Effector memory CD8-positive, alpha-beta T cell (primary cell): ENCODE measurements at places on chromosomes 1 and 21.

DNA sequence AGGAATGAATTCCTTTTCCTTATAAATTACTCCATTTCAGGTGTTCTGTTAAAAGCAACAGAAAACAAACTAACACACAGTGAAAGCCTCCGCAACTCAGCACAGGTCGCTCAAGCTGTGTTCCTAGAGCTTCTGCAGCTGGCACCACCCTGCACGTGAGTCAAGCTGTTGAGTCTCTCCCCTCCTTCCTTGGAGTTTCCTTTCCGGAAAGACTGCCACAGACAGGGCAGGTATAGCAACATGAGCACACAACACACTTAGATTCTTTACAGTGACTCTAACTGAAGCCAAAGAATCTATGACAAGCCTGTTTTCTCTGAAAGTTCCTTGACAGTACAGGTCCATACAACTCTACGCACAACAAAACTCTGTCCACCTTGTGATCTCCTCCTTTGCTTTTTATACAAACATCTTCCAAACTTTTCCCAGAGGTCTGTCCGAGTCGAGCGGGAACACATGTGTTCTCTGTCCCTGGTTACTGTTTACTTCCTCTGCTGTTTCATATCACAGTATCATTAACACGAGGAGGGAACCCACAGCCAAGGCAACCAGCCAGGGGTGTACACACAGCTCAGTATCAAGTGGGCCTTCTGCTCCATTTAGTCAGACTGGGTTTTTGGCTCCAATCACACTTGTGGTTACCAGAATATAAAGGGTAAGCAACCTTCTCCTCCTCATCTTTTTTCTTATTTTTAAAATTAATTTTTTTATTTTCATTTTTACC, 38.7 kb upstream of the DESI2 start:
- DNase-seq, result no peak

DNA sequence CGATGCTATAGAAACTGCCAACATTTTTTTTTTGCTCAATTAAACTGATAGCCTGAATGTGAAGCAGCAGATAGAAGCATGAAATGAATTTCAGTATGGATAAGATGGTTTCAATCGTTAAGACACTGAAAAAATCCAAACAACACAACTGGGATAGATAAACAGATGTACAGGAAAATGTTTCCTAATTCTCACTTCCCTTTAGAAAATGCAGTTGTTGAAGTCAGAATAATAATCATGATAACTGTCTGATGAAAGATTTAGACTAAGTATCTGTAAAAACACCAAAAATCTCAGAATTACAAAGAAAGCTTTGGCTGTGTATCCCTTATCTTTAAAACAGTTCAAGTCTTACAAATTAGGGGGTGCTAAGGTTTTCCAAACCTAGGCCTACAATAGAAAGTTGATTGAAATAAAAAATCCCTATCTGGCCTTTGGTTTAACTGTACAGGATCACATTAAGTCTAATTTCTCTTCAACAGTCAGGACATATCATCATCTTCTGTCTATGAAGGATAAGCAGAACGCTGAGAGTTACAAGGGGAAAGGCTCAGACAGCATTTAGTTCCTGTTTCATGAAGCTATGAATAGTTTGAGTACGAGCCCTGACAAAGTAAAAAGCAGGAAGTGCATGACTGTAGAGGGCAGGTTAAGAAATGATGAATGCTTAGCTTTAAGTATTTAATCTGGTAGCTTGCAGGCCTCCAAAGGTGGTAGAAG, 203.2 kb downstream of the APP start:
- DNase-seq, result no peak

- no peak for DNase-seq
These were observed 123.7 kb upstream of the EDN2 start for GRCh38 chr1:41608211-41608610.

DNA sequence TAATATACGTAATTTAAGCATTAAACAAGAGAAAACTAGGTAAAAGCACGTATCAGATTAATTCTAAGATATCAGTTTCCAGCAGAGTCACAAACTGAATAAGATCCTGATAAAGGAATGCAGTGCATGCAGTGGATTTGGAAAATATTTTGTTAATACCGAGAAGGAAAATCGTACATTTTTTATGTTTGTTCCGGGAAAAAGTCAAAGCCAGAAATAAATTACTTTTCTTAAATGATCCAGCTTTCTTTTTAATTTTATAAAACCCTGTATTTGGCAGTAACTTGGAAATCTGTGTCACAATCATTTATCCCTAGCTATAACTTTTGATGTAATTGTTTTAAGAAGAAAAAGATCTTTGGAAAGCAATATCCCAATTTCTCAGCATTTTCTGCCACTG, 955 bp downstream of the PALMD start:
- no peak for DNase-seq

DNA sequence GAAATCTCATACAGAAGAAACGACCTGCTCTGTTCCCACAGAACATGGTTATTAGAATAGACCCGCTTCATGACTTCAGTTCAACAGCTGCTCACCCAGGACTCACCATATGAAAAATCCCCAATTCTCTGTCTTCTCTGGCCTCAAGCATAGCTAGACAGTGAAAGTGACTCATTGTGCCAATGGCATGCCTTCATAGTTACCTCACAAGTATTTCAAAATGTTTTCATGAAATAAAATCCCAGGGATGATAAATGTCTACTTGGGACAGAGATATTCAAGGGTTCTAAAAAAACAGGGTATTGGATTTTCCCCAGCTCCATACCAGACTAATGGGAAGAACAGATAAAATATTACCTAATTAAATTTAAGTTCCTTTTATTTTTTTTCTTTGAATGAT, 82.3 kb downstream of the NOTCH2 start:
- no peak for DNase-seq

DNA sequence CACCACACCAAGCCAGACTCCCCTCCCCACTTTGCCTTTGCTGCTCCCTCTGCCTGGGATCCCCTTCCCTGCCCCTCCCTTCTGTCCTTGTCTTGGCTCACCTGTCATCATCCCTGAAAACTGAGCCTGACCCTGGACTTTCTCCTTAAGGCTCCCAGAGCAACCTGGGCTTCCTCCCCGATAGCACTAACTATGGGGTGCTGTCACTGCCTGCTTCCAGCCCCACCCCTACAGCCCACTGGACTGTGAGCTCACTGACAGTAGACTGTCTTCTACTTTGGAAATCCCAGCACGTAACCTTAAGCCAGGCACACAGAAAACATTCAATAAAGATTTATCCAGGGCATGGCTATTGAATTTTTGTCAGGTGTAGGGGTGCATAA, 9.5 kb upstream of the CSF1 start:
- DNase-seq, result no peak

- DNase-seq, result no peak
These were observed 166.1 kb upstream of the RGS18 start for GRCh38 chr1:191992118-191992517.

- no peak for DNase-seq
These were observed 339.9 kb downstream of the NTNG1 start for GRCh38 chr1:107480548-107481415.

- no peak for DNase-seq
These were observed 41.6 kb downstream of the LAMC2 start for GRCh38 chr1:183227422-183228346.

DNA sequence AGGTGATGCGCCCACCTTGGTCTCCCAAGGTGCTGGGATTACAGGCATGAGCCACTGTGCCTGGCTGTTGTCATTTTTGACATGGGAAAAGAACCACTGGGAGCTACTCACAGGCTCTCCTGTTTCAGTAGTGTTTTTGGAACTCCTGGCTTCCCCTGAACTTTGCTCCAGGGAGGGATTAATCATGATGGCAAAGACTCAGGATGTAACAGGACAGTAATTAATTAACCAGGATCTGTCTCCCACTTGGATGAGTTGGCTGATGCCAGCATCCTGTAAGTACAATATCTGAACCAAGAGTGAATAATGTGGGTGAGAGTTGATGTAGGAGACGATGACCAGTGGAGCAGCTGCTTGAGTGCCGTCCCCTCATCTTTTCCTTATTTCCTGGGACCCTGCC, 4.9 kb downstream of the SFT2D2 start:
- no peak for DNase-seq

- DNase-seq, result no peak
These were observed 23.6 kb upstream of the KIRREL1 start for GRCh38 chr1:157969697-157970485.

- no peak for DNase-seq
These were observed 218.0 kb upstream of the FGGY start for GRCh38 chr1:59078866-59079265.

- no peak for DNase-seq
These were observed 1.8 kb upstream of the LEPR start for GRCh38 chr1:65418522-65419185.

GRCh38 chr1:94327001-94327690, 89.8 kb upstream of the ARHGAP29 start:
- no peak for DNase-seq

DNA sequence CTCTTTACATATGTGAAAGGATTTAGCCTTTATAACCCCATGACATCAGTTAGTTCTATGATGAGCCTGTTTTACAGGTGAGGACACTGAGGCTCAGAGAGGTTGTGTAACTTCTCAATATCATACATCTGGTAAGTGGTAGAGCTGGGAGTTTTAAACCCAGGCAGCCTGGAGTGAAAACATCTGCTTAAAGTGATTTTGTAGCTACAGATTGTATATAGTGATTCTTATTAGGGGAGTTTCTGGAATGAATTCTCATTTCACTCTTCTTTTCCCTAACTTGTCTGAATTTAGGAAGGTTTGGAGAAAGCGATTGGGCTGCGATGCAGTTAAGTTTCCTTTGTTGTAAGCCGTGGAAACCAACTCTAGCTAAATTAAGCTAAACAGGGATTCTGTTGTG, 175.6 kb downstream of the CAMTA1 start:
- no peak for DNase-seq

GRCh38 chr1:177948336-177948972, 21.4 kb downstream of the SEC16B start:
- no peak for DNase-seq

- no peak for DNase-seq
These were observed 118.0 kb downstream of the ATP5PO start for GRCh38 chr21:33797565-33797964.

- no peak for DNase-seq
These were observed 281.4 kb downstream of the AJAP1 start for GRCh38 chr1:4935807-4936206.

GRCh38 chr21:44093761-44094160, 13.4 kb upstream of the PWP2 start:
- no peak for DNase-seq

- DNase-seq, result no peak
These were observed 72.2 kb upstream of the SLC25A33 start for GRCh38 chr1:9466780-9467758.

- DNase-seq, result no peak
These were observed at the start of gene PIK3CD for GRCh38 chr1:9651565-9652378. TSS of gene PIK3CD (plus strand) at chr1:9651731. CDS start at chr1:9710456, 58,725 bp downstream.

DNA sequence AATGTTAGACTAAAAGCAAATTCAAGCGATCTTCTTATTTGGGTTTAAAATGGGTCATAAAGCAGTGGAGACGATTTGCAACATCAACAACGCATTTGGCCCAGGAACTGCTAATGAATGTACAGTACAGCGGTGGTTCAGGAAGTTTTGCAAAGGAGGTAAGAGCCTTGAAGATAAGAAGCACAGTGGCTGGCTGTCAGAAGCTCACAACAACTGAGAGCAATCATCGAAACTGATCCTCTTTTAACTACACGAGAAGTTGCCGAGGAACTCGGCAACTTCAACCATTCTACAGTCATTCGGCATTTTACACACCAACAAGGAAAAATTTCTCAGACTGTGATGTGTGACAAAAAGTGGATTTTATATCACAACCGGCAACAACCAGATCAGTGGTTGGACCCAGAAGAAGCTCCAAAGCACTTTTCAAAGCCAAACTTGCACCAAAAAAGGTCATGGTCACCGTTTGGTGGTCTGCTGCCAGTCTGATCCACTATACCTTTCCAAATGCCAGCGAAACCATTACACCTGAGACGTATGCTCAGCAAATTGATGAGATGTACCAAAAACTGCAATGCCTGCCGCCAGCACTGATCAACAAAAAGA, 47.9 kb downstream of the ASH1L start:
- no peak for DNase-seq

GRCh38 chr1:200258447-200259375, 151.1 kb downstream of the ZNF281 start:
- no peak for DNase-seq

GRCh38 chr1:235703506-235703905, 53.9 kb upstream of the GNG4 start:
- DNase-seq, result no peak

- DNase-seq, result no peak
These were observed 6.1 kb upstream of the ELAPOR1 start for GRCh38 chr1:109107785-109108184.

DNA sequence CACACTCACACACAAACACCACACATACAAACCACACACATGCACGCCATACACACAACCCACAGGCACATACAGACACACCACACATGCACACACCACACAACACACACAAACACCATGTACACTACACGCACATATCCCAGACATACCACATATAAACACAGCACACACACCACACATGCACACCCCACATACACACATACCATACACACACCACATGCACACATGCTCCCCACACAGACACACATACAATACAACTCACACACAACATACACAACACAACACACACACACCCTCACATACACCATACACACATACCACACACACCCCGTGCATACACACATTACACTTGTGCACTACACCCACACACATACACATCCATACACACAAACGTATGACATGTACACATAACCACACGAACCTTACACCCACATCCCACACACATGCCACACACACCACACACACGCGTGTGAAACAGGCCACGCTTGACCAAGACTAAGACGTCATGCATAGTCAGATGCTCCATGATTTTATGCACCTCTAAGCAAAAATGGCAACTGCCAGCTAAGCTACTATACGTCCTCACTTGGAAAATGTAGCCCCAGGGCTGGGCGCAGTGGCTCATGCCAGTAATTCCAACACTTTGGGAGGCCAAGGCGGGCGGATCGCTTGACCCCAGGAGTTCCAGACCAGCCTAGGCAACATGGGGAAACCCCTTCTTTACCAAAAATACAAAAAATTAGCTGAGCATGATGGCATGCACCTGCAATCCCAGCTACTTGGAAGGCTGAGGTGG, 77.4 kb upstream of the TMPRSS2 start:
- DNase-seq, result no peak

DNA sequence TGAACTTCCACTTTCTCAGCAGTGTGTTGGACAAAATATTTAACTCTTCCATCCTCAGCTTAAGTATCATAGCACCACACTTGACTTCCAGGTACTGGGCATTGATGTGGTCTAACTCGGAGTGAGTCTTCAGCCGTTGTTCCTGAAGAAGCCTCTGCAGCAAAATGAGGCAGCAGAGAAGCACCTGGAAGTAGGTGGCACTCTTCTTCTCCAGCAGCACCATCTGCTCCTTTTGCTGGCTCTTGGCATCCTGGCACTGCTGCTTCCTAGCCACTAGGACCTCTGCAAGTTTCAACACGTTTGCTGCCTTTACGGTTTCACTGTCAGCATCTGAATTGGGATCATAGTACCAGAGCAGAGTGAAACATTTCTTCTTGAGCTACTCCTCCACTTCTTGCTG, 162.5 kb upstream of the GORAB start:
- DNase-seq, result no peak

GRCh38 chr1:153344718-153345025, 4.0 kb downstream of the PGLYRP4 start:
- DNase-seq, result no peak
